ENCODE measurements at places on chromosomes 2 and 18. TPM values are rescaled to one million over a fixed set of nuclear protein-coding genes. Genes with fewer than 3 reads are reported as not detected.

DNA sequence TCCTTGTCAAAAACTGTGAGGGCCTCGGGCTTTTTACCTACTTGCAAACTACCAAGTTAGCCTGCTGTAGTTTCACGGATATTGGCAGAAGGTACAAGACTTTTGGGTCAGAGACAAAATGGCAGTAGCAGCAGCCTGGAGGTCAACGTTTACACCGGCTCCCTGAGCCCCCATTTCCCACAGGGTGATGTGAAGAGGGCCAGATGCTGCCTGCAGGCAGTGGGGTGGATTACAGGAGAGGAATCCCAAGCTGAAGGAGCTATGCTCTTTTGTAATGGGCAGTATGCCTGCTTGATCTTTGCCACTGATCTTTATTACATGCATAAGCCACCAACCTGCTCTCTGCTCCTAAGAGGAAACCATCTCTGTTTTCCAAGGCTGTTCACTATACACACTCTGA is 29.5 kb upstream of the SP5 start:
- no peak for DNase-seq

GRCh38 chr2:189350540-189351209 is 90.6 kb upstream of the WDR75 start:
- no peak for DNase-seq

DNA sequence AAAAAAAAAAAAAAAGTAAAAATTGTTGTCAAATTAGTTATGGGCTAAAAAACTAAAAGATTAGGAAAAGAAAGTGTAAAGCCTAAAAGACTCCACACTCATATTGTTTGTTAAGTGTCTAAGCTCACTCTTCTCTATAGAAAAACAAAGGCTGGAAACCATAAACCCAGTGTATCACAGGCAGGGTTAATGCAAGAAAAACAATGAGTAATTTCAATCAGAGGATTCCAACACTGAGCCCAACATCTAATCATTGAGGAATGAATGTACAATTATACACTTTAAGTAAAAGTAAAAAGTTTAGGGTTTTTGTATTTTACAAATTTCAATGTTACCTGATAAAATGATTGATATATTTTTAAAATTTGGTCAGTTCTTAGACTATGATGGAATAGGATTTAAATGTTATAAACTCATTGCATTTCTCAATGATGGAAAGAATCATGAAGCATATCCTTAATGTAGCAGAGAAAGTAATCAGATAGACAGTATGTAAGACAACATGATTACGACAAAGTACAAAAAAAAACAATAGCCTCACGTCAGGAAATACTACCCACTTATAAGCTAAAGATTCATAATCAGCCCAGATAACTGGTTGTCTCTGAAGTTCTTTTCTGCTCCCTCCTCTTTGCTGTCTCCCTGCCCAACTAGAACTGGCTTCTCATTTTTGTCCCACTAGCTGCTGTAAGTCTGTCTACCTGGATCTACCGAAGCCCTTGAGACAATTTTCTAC is 44.5 kb upstream of the SP3 start:
- DNase-seq, result no peak

- DNase-seq, result no peak
Observed at GRCh38 chr18:70641156-70641775, 352.4 kb downstream of the SOCS6 start.

GRCh38 chr2:33021542-33022227 is 74.9 kb downstream of the LTBP1 start:
- DNase-seq, result no peak

- DNase-seq, result no peak
Observed at GRCh38 chr2:30136764-30137444, 9.9 kb upstream of the YPEL5 start.

GRCh38 chr2:112204411-112204810 is 50.4 kb downstream of the ZC3H8 start:
- DNase-seq, result no peak

- no peak for DNase-seq
Observed at GRCh38 chr2:174027956-174028355, 62.8 kb upstream of the SP3 start.

The STPG4 gene
- total RNA-seq, result 0.44 TPM
